ENCODE measurements at places on chromosomes 7 and 10. TPM values are rescaled to one million over a fixed set of nuclear protein-coding genes. Genes with fewer than 3 reads are reported as not detected.

GRCh38 chr10:119608316-119609155 is 11.8 kb upstream of the TIAL1 start:
- DNase-seq, result peak; percentile 24

Gene MMRN2
- not detected for total RNA-seq

DNA sequence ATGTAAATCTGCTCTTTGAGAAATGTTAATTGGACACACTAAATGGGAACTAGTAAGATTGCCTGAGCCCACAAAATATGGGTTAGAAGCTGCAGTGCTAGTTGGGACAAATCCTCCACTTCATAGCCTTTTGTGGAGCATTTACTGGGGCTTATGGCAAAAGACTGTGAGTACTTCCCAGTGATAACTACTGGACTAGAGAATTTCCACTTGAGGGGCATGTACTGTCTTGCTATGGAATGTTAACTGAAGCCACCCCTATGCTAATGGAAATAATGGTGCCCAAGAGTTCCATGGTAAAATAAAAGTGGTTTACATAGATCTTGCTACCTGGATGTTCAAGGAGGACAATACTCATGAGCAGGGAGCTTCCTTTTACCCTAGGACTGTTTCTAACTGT is 29.3 kb downstream of the AVL9 start:
- no peak for DNase-seq

- DNase-seq, result no peak
Observed at GRCh38 chr7:67301667-67302066, 305.0 kb downstream of the TYW1 start.

Gene ATOH7
- not detected for total RNA-seq

DNA sequence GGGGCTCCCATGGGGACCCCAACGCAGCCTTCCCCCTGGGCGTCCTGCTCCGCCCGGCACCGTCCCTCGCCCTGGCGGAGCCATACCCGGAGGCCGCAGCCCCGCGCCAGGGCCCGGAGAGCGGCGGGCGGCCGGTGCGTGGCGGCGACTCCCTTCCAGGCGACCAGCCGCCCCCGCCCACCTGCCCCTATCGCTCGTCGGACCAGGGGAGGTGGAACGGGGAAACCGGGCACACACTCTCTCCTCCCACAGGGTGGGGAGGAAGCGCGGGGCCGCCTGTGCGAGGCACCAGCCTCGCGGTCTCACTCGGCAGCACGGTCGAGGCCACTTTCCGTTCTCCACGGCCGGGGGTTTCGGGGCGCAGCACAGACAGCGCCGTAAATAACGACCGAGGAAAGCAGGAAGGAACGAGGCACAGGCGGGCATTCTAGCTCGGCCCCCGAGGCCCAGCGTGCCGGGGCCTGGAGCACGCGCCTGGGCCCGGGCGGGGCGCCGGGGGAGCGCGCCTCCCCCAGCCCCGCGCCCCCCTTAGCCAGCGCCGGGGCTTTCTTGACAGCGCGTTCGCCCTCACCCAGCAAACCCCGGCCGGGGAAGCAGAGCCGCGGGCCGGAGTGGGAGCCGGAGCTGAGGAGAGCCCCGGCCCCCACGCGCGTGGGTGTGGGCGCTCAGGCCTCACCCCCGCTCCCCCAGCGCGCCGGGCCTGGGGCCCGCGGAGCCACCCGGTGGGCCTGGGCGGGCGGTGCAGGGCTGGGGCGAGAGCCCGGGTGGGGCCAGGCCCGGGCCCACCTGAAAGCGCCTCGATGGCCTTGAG is 936 bp downstream of the IGF2BP3 start:
- peak; percentile 20 for DNase-seq

Gene POU6F2
- not detected for total RNA-seq

Gene AKR1C3
- 0.53 TPM for total RNA-seq

- DNase-seq, result no peak
Observed at GRCh38 chr10:34814223-34814912, 728 bp downstream of the PARD3 start.

DNA sequence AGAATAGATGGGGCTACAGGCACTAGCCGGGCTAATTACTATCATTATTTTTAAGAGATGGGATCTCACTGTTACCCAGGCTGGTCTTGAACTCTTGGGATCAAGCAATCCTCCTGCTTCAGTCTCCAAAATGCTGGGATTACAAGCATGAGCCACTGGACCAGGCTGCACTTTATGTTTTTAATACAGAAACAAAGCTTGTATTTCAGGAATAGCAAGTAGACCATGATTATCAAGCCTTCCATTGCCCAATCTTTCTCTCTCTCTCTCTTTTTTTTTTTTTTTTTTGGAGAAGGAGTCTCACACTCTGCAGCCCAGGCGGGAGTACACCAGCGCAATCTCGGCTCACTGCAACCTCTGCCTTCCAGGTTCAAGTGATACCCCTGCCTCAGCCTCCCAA is 75.4 kb downstream of the MDH2 start:
- DNase-seq, result no peak

Gene NYAP1
- total RNA-seq, result 0.11 TPM

GRCh38 chr7:51607447-51607846 is 290.8 kb upstream of the COBL start:
- DNase-seq, result no peak

Gene PNLIPRP1
- total RNA-seq, result 1.0 TPM

Gene TMEM184A
- 0.19 TPM for total RNA-seq

Gene OR2A12
- not detected for total RNA-seq

DNA sequence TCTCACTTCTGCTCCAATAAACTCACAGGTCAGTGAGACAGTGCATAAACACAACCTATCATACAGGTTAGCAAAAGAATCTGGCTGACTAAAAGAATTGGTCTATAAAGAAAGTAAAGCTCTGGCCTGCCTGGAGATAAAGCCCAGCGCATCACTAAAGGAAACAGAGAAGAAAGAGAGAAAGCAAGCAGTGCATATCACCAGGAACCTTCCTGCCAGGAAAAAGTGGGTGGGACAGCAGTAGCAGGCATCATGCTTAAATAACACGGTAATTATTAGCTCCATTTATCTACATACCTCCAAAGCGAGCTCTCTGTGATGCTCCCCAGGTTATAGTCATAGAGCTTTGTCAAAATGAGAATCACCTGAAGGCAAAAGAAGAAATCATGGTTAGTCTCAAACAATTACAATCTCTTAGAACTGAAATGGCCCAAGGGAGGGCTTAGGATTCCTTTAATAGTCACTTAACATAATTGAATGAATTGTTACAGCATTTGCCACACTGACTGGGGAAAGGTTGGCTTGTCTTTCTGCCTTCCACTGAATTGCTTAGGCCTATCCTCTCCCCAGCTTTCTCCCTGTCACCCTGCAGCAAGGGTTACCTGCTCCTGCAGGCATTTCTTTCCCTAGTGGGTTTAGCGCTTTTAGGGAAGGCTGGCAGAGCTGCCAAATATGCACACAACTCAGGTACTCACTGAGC is 208.1 kb downstream of the SORCS1 start:
- DNase-seq, result no peak

- DNase-seq, result no peak
Observed at GRCh38 chr10:5549462-5550249, 24.9 kb downstream of the CALML3 start.

Gene STOX1
- 0.35 TPM for total RNA-seq

- DNase-seq, result peak; percentile 65
Observed at GRCh38 chr10:42753126-42753506, 29.5 kb upstream of the BMS1 start.

- no peak for DNase-seq
Observed at GRCh38 chr10:33535866-33536265, 201.4 kb upstream of the NRP1 start.

Gene BMPER
- total RNA-seq, result not detected

- DNase-seq, result no peak
Observed at GRCh38 chr10:13942035-13942434, 355.3 kb downstream of the PRPF18 start.

Gene GIMAP6
- 18.1 TPM for total RNA-seq

DNA sequence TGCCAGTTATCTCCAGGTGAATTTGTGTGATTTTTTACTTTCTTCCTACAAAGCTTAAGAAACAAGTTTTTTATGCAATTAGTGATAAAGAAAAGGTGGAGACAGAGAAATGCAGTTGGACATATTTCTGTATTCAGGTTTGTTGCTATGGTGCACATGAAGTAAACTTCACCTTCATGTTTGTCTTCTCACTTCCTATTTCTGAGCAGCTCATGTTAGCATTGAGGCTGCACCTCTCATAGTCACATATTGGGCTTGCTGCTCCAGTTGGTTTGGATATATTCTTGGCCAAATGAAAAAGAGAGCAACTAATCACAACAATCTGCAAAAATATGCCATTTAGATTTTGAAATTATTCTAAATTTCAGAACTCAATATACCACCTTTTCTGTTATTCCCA is 475.6 kb upstream of the ZWINT start:
- DNase-seq, result no peak

GRCh38 chr10:131749767-131750142 is 151.1 kb upstream of the PPP2R2D start:
- DNase-seq, result no peak

- DNase-seq, result no peak
Observed at GRCh38 chr7:57867884-57868701, 418.1 kb downstream of the ZNF716 start.

DNA sequence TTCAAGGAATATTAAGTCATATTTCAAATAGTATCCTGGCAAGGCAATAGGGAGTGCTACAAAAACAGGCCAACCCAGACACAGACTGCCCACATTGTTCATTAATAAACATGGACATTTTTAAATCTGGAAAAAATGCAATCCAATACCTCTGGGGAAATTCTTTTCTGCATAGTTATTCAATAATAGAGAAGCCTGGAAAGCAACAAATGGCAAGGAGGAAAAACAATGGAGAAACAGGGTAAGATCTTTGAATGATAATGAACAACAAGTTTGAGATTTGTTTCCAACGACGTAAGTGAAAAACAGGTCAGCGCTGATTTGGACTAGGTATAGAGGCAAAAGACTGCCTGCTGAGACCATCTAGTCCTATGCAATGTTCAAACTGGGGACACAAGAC is 44.7 kb upstream of the ZNF800 start:
- DNase-seq, result no peak

DNA sequence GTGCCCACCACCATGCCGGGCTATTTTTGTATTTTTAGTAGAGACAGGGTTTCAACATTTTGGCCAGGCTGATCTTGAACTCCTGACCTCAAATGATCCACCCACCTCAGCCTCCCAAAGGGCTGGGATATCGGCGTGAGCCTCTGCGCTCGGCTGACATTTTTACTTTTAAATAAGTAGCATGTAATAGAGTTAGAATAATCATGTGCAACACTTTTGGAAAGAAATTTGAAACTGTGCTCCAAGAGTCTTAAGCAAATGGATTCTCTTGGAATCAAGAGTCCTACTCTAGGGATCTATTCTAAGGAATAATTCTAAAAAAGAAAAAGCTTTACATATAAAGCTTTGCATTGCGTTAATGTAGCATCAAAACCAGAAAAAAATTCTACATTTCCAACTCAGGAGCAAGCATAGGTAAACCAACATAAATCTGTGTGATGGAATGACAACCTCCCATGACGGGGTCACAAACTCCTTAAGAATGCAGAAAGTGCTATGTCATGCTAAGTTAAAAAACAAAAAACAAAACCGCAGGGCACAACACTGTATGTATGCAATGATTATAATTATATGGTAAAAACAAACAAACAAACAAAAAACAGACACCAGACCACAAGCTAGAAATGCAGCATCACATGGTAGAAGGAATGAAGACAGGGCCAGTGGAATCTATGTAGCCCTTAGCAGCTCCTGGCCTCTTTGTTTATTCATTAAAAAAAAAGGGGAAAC is 98.7 kb downstream of the RNF216 start:
- DNase-seq, result no peak

GRCh38 chr7:99422186-99422585 is 13.4 kb downstream of the BUD31 start:
- no peak for DNase-seq

GRCh38 chr7:117530390-117530789 is 50.6 kb downstream of the CFTR start:
- no peak for DNase-seq

GRCh38 chr7:26637610-26638009 is 226.8 kb downstream of the SKAP2 start:
- DNase-seq, result no peak

- DNase-seq, result no peak
Observed at GRCh38 chr7:124276005-124276622, 243.2 kb upstream of the TMEM229A start.

DNA sequence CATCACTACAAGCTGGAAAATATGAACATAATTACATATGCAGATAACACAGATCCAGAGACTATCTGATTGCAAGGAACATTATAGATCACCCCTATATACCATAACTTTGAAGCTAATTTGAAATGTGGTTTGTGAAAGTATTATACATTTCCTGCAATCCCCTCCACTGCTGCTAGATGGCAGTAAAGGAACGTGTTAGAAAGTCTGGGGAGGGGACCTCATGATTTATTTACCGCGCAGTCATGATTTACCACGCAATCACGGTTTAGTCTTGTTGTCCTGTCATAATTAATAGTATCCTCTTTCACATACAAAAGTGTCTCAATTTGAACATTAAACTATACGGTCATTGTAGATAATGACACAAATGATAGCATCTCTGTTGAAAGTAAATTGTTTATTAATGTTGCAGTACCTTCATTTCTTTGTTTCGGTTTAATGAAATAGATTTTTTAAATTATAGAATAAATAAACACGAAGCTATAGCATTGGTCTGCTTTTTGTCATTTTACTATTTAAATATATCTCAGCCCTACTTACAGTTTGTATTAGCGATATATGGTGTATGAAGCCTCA is 145.3 kb upstream of the PRSS1 start:
- peak; percentile 48 for DNase-seq

DNA sequence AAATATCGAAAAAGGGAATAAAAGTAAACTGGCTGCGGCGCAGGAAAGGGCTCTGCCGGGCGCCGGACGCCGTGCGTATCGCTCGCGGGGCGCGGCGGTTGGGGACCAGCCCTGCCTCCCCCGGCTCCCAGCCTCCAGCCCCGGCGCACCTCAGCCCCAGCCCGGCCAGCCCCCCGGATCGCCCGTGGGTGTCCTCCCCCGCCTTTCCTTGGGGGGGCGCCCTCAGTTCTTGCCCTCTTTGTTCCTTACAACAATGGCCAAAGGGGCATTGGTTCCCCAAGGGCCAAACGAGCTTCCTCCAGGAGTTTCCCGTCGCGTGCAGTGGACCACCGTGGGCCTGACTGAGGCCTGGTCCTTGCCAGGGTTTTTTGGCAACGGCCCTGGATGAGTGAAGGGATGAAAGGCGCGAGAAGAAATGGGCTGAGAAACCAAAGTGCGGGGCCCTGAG is 1.2 kb downstream of the MACROH2A2 start:
- DNase-seq, result no peak
